ENCODE measurements at places on chromosomes 16 and 17. TPM values are rescaled to one million over a fixed set of nuclear protein-coding genes. Genes with fewer than 3 reads are reported as not detected.
A peak's percentile ranks its signal among the peaks of the same experiment; 100 is the strongest.

DNA sequence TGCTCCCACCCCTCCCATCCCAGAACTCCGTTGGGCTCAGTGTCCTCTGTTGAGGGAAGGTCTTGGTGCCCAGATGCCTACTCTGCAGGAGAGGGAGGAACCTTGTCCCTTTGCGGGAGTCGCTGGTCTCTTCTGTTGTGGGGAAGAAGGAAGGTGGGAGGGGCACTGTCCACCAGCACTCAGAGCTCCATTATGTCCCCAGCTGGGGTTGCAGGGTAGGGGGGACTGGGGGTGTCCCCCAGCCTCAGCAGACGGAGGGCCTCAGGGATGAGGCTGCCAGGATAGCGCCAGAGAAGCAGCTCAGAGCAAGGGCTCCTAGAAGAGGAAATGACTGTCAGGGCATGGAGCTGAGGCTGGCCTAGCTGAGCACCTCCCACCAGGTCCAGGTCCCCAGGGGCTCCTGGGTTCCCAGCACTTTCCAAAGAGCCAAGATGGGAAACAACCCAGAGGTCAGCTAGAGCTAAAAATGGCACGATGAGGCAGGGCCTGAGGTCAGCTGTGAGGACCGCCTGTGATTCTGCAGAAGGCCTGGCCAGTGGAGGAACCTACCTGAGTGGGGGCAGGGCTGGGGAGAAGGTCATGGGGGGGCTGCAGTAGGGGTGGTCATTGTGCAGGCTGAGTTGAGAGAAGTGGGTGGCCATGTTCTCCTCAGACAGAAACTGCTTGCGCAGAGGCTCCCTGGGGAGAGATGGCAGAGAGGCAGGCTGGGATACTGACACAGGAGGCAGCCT is 893 bp downstream of the HCFC1R1 start:
- DNase-seq: no peak

DNA sequence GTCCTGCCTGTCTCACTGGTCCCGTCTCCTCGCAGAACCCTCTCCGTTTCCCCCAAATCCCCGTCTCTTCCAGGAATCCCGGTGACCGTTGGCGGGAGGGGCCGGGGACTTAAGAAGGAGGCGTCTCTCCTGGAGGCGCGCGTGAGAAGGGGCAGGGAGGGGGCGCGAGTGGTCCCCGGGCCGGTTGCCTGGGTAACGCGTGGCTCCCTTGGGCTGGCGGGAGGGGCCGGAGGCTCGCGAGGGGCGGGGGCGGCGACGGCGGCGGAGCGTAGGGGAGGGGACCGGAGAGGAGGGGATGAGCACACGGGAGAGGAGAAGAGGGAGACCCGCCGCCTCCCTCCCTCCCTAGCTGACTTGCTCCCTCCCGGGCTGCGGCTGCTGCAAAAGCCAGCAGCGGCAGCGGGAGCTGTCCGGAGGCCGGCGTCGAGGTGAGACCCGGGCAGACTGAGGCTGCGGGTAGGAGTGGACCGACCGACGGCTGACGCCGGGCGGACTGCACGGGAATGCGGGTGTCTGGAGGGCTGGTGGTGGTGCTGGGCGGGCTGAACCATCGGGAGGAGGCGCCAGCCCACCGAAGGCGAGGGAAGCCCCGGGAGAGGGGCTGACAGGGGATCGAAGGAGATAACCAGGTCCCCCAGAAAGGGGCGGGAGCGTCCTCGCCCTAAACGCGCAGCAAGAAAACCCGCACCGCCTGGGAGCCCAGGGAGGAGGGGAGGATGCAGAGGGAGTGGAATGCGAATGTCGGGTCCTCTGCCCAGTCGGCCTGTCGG is at the start of gene PRRT2:
PRRT2 (plus strand) TSS at position 298 of the 770 bp plus-strand sequence. CDS start 862 bp downstream, outside the sequence.
- DNase-seq: peak; percentile 95

DNA sequence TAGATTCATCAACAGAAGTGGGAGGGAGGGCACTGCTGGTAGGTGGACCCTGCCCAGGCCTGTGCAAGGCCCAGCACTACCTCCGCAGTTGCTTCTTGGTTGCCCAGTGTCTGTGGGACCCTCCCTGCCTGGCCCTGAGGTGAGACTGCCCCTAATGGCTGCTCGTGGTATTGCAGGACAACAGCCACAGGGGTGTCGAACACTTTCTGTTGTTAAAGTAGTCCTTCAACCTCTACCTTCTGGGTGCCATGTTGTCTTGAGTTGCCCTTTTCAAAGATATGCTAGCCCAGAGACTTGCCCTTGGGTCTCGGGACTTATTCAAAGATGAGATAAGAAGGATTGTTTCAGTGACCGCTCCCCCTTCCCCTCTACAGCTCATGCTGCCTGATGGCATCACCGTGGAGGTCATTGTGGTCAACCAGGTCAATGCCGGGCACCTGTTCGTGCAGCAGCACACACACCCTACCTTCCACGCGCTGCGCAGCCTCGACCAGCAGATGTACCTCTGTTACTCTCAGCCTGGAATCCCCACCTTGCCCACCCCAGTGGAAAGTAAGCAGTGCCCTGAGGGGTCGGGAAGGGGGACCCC is 29.1 kb downstream of the AKAP1 start:
- peak; percentile 89 for DNase-seq

DNA sequence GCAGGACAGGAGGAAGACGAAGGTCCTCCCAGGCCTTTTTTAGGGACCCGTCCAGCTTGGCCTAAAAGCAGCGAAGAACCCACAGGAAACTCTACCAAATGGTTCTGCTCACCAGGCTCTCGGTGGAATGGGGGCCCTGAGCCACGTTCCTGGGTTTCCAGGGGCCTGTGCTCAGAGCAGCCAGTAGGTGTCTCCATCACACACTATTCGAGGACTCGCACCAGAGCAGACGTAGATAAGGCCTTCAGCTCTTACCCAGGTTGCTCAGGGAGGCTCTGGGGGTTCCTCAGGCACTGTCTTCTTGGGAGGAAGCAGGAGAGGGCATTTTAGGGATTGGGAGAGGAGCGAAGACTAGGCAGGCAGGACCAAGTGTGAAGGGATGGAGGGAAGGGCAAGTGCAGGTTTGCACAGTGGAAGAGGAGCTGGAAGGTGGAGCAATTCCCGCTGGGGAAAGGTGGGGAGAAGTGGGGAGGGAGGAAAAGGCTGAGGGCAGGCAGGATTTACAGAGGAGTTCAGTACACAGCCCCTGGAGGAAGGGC is 157.1 kb downstream of the RGS9 start:
- peak; percentile 79 for DNase-seq

DNA sequence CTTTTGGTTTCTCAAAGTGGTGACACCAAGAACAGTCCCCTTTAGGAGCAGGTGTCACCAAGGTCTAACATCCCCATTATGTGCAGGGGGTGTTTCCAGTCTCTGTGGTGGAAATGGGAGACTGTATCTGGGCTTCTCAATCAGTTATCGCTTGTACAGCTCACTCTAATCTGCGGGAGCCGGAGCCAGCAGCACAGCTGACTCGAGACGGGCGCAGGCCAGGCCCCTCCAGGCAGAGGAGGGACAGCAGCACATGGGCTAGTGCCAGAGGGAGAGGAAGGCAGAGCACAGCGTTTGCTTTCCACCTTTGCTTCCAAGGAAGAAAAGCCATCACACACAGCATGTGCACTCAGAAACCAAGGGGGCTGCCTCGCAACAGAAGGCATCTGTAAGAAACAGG is 91.2 kb upstream of the CREBBP start:
- peak; percentile 26 for DNase-seq

- no peak for DNase-seq
These were observed 1.0 kb downstream of the MSI2 start for GRCh38 chr17:57257195-57257894.

- no peak for DNase-seq
These were observed 18.7 kb upstream of the ANKRD40CL start for GRCh38 chr17:50785946-50786570.

- DNase-seq: no peak
These were observed 5.7 kb upstream of the SDR42E1 start for GRCh38 chr16:82016964-82017363.

Gene MON1B
- 10.9 TPM for total RNA-seq

Gene DNASE1L2
- 0.48 TPM for total RNA-seq

Gene CD2BP2
- 44.2 TPM for total RNA-seq

Gene SLC13A5
- 0.11 TPM for total RNA-seq

All from H7 (cell line).